Activated T-cell treated with anti-CD3 and anti-CD28 coated beads, Interleukin-2, amount 50 U/mL, for 72 hours (primary cell): ENCODE measurements at places on chromosomes 5 and 9.

GRCh38 chr5:113371721-113372196, 63.0 kb downstream of the TSSK1B start:
- DNase-seq, result no peak

DNA sequence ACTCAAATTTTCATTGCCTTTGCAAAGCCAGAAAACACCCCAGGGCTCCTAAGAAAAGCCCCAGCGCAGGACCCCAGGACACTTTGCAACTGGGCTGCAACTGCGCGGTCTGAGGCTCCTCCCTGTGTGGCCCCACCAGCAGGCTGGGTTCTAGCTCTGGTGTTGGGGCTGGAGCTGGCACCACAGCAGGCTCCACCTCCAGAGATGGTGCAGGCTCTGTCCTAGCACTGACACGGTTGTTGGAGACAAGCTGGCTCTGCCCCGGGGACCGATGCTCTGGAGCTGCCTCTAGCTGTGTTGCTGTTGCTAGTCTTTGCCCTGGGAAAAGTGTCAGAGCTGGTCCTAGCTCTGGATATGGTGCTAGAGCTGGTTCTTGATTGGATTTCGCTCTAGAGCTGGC, 13.6 kb downstream of the LCN10 start:
- DNase-seq, result no peak

DNA sequence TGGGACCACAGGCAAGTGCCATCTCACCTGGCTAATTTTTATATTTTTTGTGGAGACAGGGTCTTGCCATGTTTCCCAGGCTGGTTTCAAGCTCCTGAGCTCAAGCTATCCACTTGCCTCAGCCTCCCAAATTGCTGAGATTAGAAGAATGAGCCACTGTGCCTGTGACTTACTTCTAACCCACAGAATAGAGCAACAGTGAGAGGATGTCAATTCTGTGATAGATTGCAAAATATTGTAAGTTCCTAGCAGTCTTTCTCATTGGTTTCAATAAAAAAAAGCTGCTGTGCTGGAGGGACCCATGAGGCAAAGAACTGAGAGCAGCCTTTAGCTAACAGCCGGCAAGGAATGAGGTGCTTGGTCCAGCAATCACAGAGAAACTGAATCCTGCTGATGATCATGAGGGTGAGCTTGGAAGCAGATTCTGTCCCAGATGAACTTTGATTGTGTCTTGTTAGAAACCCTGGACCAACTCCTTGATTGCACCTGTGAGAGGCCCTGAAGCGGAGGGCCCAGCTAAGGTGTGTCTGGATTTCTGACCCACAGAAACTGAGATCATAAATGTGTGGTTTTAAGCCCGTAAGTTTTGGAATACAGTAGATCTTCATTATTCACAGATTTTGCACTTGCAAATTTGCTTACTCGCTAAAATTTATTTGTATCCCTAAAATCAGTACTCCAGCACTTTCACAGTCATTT, 149.7 kb downstream of the GCNT1 start:
- DNase-seq, result no peak

DNA sequence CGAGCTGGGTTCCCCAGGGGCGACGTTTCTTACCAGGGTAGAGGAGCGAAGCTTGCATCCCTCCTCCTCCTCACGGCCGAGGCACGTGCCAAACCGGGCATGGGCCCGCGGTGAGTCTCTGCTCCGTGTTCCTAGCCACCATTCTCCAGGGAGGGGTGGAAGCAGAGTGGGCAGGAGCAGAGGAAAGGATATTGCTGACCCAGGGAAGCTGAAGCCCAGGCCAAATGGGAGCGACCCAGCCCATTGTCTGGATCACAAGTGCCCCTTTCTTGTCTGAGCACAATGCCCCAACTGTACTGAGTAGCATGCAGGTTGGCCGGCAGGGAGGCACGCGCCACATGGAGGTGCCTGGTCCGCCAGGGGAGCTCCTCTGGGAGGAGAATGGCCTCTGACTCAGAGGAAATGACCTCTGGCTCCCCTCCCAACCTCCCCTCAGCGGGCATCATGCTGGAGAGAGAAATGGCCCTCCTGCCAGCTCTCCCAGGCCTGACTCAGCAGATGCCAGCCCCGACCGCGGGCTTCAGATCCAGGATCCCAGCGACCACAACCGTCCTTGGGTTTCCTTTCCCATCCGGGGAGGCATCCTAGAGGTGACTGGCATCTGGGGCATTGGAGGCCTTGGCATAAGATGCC, 1.1 kb downstream of the PRR7 start:
- DNase-seq, result no peak

DNA sequence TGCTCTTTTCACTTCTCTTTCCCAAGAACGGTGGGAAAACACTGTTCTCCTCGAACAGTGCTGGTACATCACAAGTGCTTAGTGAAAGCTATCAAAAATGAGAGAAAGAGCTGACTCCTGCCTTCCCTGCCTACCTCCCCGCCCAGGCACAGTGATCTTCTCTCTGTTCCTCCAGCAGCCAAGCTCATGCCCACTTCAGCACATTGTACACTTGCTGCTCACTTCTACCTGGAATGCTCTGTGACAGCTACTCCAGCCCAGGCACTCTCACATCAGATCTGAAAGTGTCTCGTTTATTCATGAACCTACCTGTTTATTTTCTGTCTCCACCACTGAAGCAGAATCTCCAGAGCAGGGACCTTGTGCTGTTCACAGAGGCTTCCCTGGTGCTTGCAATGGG, 1.8 kb downstream of the SLC35D2 start:
- DNase-seq, result no peak

DNA sequence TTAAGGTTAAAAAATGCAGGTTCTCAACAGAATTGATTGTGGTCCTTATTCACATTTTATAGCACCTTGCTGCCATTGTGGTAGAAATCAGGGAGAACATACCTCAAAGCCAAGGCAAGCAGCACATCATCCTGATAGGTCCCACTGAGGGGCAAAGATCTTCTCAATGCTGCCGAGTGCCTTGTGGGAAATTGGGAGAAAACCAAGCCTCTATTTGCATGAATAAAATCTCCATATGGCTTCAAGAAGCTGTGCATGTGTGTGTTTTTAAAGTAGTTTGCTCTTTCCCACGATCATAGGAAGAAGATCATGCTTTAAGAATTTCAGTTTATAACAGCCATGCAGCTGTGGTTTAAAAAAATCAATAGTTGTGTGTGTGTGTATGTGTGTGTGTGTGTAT, 216.9 kb upstream of the FBXL7 start:
- no peak for DNase-seq

DNA sequence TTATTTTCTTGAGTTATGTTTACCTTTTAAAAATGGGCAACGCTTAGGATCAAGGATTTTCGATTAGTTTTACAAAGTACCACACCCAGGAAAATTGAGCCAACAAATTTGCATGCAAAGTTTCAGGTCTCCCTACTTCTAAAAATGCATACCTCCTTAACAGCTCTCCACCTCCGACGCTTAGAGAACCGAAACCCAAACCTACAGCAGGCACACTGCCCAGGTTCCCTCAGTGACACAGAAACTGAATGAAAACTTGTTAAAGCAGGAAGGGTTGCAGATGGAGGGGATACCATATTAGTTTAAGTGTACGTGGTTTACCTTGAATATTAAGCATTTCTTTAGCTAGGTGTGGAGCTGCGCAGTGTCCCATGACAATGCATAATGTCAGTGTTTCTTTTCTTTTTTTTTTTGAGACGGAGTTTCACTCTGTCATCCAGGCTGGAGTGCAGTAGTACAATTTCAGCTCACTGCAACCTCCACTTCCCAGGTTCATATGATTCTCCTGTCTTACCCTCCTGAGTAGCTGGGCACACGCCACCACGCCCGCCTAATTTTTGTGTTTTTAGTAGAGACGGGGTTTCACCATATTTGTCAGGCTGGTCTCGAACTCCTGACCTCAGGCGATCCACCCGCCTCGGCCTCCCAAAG, 1.6 kb upstream of the SUB1 start:
- DNase-seq, result peak; percentile 12

- DNase-seq, result no peak
Measured at GRCh38 chr5:30838936-30839496, 354.5 kb upstream of the CDH6 start.

- no peak for DNase-seq
Measured at GRCh38 chr5:109328626-109329025, 81.1 kb downstream of the PJA2 start.

DNA sequence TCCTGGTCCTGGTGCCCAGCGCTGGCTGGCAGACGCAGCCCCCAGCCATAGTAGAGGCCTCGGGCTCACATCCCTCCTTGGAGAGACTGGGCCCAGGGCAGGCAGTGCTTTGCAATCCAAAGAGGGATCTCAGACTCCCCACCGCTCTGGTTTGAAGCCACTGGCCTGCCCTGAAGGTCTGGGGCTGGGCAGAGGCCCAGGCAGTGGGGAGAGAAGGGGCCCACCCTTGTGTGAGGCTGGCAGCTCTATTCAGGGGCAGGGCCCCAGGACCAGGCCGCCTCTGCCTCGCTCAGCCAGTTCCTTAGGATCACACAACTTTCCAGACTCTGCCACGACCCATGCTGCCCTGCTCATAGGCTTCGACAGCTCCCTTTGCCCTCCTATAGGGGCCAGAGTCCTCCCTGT, 10.7 kb upstream of the SEC16A start:
- DNase-seq, result no peak

DNA sequence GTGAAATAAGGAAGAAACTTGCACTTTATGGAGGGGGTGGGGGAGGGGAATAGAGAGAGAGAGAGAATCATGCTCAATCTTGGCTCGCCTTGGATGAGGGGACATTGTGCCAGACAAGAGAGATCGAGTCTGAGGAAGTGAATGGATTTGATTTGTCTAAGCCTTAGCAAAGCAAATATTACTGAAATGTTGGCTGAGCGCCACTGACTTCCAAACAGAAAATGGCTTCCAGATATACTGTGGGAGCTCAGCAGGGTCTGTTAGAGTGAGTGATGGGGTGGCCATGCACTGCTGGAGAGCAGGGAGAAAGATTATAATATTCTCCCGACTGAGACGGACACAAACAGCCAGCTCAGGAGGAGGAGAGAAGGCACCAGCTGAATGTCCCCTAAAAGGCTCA, 34.5 kb downstream of the BRINP1 start:
- no peak for DNase-seq

GRCh38 chr9:136122425-136123383, 4.0 kb upstream of the TMEM250 start:
- peak; percentile 80 for DNase-seq

- no peak for DNase-seq
Measured at GRCh38 chr9:7228726-7229125, 471.0 kb downstream of the KDM4C start.

DNA sequence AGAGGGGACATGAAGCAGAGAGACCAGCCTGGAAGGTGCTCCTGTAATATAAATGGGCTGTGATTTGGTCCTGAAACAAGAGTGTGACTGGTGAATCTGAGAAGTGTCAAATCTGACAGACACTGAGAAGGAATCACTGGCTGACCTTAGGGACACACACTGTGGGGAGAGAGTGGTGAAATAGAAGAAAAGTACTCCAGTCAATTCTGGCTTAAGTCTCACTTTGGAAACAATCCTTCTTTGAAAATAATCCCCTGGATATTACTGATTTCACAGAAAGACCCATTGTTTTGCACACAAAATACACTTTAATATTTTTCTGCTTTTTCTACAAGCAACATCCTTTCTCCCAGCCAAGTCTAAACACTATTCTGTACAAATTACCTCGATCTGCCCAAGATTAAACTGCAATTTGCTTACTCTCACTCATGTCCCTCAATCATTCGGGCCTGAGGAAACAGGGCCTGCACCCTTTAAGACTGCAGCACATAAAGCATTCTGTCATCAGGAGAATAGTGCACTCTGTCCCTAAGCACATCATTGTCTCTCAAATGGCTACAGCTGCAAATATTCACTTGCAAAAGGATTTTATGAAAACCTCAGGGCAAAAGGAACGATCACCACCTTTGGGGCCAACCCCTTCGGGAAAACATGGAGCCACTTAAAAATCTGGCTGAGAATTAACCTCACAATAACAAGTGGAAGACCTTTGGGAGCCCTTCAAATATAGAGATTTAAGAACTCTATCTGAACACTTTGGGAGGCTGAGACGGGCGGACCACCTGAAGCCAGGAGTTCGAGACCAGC, 68.6 kb downstream of the MAPKAP1 start:
- DNase-seq, result no peak

GRCh38 chr9:9229269-9229668, 1383.5 kb downstream of the PTPRD start:
- no peak for DNase-seq

- DNase-seq, result no peak
Measured at GRCh38 chr5:126508962-126509279, 85.7 kb downstream of the GRAMD2B start.

DNA sequence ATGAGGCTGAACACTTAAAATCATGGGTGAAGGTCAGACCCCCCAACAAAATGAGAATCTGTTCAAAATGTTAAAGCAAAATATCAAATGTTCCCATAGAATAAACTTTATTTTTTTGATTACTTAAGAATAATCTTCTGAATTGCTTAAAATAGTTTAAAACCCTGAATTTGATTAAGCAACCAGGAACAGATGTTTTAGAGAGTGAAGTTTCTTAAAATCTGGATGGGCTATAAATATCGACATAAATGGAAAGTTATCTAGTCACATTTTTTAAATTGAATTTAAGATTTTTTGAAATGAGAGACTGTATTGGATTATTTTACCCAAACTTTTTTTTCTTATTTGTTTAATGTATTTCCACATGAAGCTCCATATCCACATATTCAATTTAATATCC, 98.5 kb downstream of the ADAMTS12 start:
- no peak for DNase-seq
